Hepatic stellate cell (primary cell): ENCODE measurements at places on chromosomes 4 and X.

GRCh38 chrX:133306316-133306715 lies 88.2 kb upstream of the TFDP3 start:
- DNase-seq = no peak

- no peak for DNase-seq
Observed at GRCh38 chr4:178185517-178185916, 743.3 kb upstream of the AGA start.

DNA sequence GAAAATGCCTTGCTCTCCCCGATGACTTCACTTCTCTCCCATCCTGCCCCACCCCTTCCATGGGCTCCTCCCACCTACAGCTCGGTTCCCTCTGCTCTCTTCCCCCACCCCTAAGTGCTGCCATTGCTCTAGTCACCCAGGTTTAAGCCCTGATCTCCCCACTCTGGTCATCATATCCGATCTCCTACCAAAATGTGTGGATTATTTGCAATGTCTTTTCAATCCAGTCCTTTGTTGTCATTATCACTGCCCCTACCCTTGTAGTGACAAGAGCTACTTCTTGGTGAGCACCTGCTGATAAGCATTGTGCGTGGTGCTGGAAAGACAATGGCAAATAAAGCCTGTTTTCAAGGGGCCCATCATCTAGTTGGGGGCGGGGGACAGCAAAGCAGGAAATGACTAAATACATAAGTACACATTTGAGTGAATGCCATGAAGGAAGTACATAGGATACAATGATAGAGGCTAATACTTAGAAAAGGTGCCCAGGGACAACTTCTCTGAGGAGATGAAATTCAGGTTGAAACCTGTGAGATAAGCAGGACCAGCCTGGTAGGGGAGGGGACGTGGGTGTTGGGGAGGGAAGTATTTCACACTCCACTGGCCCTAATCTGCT lies 63.8 kb downstream of the DLG3 start:
- DNase-seq = no peak

GRCh38 chr4:170887396-170887795 lies 797.6 kb upstream of the AADAT start:
- DNase-seq = no peak

DNA sequence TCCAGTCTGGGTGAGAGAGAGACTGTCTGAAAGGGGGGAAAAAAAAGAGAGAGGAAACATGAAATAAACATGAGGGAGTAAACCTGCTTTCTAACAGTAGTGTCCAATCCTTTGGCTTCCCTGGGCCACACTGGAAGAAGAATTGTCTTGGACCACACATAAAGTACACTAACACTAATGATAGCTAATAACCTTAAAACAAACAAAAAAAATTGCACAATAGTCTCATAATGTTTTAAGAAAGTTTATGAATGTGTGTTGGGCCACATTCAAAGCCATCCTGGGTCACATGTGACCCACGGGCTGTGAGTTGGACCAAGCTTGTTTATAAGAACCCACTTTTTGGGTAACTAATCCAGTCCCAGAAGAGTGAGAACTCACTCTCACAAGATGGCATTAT lies 30.3 kb downstream of the PDS5A start:
- DNase-seq = no peak

GRCh38 chr4:120939693-120940092 lies 17.2 kb upstream of the PRDM5 start:
- DNase-seq = no peak

DNA sequence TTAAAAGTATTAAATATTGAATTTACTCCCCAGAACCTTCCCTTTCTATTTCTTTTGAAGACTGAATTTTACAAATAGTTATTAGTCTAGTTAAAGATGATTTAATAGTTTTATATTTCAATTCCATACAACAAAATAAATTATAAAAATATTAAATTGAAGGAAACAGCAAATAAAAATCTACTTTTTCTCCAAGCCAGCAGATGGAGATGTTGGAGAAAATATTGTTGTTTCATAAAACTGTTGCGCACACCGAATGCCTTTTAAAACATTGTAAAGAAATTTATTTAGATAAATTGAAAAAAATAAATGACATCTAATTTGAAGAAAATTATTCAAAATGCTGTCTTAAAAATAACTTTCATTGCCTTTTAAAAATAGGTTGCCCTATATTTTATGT lies 5.5 kb downstream of the GRIA2 start:
- no peak for DNase-seq

DNA sequence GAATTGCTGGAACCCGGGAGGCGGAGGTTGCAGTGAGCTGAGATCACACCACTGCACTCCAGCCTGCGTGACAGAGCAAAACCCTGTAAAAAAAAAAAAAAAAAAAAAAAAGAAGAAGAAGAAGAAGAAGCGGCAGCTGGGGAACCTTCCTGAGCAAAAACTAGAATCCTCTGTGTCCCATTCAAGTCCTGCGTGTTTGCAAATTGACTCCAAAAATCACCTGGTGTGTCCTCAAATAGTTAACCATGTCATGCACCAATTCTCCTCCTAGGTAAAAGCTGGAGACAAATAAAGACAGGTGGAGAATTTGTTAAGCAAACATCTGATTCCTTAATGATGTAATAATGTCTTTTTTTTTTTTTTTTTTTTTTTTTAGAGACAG lies 31.9 kb upstream of the ASMTL start:
- DNase-seq = no peak

DNA sequence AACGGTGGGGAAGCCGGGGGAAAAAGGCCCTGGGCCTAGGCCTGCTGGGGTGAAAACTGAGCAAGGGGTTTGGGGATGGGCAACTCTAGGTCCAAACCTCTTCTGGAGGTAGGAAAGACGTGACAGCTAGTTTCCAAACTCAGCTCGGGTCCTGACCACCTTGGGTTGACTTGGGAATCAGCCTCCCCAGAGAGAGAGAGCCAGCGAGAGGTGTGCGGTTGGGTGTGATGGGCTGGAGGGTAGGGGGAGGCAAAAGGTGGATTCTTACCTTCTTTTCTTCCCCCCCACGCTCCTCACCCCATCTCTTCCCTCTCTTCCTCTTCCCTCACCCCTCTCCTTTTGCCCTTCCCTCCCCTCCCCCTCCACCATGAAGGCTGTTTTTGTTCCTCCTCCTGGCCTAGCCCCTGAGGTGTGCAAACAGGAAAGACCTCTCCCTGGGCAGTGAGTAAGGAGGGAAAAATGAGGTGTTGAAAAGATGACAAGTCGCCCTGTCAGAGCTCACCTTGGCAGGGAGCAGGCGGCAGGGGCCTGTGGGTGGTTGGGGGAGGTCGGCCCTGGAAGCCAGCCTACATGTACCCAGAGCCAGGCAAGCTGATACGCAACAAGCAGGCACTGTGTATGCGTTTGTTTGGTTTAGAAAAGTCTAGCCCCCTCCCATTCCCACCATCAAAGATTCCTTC lies 14.8 kb downstream of the PJA1 start:
- no peak for DNase-seq

DNA sequence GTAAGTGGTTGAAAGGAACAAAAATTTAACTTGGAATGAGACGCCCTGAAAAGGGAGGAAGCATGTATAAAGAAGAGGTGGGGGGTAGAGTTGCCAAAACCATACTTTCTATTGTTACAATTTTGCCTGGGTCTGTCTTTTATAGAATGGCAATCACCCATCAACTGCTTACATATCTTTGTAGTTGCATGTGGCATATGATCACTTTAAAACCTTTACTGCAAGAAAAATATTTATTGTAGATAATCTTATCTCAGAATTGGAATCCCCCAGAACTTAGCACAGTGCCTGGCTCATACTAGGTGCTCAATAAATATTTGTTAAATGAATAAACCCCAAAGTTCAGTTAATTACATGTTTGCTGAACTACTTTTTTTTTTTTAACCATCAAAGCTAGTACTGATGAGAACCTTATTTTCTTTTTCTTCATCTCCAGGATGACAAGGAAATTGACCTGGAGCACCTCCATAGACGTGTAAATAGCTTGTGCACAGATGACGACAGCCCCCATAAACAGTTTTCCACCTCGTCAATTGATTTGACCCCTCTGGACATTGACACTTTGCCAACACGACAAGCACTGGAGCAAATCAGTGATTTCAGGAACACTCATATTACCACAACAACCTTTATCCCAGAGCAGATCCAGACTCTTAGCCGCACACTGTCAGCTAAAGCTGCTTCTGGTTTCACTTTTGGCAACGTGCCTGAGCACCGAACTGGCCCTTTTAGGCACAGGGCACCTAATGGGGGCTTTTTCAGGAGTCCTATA lies 56.7 kb upstream of the ATOH1 start:
- DNase-seq = no peak

DNA sequence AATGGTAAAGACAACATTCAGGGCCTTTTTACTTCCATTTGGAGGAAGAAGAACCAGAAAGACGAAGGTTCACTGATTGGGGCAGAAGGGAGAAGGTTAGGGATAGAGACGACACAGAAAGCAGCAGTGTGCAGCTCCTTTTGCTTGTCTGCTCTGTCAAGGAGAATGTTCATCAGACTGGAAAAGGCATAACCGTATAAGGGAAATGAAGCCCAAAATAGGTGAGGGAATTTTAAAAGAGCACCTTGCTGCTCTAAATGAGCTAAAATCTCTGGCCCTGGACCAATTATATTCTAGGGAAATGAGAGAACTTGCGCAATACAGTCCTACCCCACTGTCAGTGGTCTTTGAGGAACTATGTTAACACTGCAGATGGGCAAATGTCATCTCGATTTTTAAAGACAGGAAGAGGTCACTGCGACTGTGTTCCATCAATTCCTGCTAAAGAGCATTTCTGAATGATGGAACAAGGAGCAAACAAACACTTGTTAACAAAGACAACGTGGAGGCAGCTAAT lies 909.8 kb upstream of the FTHL17 start:
- DNase-seq = no peak

DNA sequence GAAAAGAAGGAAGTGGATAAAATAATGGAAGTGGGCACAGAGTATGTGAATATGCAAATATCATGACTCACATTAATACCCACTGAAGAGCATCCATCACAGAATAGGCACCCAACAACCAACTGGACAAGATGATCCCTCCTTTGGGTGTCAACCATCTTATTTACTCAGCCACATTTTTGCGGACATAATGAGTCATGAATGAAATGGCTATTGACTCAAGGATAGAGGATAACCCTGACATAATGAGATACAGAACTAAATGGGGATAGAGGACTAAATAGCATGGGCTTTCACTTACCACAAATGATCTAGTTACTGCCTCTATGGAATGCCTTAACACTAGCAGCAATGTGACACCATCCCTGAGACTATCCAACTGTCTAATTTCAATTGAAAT lies 224.7 kb downstream of the ANTXR2 start:
- no peak for DNase-seq

- DNase-seq = no peak
Observed at GRCh38 chr4:26059391-26060154, 145.6 kb downstream of the SMIM20 start.

DNA sequence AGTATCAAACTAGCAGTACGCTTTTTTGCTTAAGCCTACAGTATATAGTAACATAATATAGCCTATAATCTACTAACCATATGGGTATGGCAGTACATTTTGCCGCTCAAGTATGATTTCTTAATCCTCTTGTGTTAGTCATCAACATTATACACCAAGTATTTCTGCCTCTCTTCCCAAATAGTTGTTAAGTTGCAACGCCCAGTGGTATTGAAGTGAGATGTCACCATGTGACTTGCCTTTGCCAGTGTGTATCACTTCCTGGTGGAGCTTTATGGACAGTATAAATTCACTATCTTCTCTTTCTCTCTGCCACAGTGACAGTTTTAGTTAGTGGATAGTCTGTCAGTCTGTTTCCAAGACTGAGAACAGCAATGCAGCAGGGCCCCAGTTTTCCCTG lies 535.5 kb downstream of the PDHA2 start:
- DNase-seq = no peak
